Cerebellar nuclear complex (tissue), 1 donor: ENCODE measurements at places on chromosomes 12 and 14.

DNA sequence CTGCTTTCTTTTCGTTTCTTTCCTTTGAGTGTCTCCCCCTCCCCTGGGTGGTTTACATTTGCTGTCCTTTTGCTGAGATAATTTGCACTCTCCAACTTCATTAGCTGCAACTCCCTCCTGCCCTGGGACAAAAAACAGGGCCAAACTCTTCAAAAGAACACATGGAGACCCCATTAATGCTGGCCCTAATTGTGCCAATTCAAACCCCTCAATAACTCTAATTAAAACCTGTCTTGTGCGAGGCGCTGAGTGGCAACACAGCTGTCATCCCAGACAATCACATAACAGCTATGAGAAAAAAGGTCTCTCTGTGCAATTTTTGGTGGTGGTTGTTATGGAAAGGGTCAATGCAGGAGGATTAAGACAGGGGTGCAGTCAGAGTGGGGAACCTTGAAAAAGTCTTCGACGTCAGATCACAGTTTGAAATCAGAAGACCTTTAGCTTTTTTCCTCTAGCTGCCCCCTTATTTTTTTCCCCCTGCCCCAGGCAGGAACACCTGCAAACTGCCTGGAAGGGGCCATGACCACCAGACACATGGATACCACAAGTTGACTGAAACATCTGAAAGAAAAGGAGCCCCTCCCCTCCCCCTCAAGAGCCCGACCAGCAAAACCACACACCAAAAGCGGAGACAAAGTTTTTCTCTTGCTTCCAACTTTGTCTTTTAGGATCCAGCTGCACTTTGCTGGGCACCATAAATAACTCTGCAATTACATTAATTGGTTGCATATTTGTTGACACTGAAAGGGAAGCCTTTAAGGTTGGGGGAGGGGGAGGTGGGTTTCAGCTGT lies 26.5 kb upstream of the SMOC1 start:
- DNase-seq: no peak

DNA sequence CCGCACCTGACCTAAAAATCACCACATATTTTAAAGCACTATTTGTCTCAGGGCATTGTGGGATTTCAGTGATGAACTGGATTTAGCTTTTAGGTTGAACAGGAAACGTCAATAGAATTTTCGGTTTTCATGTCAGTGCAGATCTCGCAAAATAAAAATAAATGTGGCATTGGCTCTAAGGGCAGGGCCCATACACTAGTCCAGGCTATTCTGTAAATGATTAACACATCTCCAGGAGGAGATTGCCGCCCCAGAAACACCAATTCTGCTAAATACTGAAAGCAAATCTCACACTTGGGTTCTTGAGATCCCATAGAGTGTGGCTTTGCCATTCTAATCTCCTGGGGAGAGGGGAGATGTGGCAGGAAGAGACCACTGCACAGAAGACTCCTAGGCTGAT lies 1494.0 kb upstream of the TMEM132C start:
- DNase-seq: no peak

DNA sequence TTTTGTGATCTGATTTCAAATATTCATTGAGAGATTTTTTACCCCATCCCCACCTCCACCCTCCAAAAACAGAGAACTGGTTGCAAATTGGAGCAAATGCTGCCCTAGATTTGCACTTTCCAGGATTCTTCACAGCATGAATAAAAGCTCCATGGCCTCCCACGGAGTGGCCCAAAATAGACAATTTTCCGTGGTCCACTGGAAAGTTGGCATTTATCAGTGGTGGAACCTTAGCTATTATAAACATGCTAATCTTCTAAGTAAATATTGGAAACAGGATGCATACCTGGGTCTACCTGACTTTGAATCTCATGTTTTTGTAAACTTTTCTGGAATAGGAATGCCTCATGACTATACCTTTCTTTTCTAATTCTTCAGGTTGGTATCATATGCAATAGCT lies 123.9 kb downstream of the SLC16A7 start:
- no peak for DNase-seq

DNA sequence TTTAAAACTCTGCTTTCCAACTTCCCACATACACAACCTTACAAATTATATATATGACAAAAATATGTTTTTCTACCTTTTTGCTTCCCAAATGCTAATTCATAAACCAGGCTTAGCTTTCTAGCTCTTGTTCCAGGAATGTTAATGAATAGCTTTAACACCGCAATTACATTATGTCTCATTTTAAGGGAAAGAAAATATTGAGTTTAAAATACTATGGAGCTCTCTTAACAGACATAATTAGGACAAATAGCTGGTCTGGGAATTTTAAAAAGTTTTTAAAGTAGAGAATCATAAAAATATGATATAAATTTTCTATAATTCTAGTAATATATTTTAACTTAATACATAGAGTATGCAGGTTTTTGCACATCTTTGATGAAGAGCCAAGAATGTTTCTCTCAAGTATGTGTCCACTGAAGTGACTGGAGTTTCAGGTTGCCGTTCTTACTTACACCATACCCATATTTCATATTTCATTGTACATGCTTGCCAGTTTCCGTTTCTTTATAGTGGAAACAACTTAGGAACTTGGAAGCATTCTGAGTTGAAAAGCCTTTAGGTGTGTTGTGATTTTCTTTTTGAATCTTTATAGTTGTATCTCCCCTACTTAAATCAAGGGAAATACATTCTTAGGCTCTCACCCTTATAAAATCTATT lies 90.6 kb upstream of the SLCO1C1 start:
- no peak for DNase-seq

GRCh38 chr12:102797528-102797927 lies 119.5 kb downstream of the PAH start:
- no peak for DNase-seq

DNA sequence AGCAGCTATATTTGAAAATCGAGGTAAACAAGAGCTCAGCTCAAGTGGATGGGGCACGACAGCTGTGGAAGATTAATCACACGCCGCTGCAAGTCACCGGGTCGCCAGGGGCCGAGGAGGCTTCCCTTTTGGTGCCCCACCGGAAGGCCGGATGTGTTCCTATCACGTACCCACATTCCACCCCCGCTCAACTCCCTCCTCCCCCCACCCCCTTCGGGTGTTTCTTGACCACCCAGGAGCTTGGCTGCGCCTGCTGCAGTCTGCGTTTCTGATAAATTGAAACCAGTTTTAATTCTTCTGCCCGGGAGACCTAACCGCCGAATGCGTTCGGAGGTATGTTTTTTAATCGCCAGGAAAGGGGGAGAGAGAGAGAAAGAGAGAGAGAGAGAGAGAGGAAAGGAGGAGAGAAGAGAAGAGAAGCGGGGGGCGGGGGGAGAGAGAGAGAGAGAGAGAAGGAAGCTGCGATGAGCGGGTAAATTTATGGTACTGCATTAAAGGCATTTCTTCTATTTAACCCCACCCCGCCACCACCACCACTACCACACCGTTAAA lies 1.8 kb downstream of the SLC8A3 start:
- DNase-seq: no peak

DNA sequence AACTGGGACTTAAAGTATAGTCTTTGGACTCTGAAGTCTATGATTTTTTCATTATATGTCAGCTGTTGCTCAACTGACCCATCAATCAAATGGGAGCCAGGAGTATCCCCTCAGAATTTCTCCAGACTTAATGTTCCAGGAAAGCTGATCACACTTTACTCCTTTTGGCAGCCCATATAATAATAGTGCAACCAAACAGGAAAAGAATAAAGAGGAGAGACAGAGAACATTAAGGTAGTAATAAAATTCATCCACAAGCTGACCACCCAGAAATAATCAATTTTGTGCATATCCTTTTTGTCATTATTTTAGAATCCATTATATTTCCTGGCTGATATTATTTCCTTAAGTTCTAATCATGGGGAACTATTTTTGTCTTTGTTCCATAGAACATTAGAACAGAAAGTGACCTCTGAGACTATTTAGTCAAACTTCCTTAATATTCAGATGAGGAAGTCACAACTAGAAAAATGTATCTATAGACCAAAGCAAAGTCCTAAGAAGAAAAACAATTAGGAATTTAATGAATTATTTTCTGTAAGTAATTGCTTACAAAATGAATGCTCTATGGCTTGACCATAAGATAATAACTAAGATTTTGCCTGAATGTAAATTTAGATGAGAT lies 238.1 kb upstream of the SEL1L start:
- DNase-seq: no peak

DNA sequence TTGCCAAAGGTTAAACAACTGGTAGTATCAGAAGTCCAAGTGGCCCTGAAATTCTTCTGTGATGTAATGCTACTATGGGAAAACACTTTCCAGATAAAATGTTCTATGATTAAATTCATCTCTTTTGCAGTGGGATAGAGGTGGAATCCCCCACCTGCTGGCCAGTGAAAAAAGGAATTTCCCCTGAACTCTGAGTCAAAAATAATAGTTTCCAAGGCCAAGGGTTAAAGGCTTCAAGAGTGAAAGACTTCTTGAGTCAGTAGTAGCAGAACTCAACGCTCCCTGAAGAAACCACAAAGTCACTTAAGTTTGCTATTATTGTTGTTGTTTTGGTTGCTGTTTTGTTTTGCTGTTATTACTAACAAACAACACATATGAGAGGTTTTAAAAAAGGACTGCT lies 330.8 kb downstream of the SOX5 start:
- DNase-seq: no peak

DNA sequence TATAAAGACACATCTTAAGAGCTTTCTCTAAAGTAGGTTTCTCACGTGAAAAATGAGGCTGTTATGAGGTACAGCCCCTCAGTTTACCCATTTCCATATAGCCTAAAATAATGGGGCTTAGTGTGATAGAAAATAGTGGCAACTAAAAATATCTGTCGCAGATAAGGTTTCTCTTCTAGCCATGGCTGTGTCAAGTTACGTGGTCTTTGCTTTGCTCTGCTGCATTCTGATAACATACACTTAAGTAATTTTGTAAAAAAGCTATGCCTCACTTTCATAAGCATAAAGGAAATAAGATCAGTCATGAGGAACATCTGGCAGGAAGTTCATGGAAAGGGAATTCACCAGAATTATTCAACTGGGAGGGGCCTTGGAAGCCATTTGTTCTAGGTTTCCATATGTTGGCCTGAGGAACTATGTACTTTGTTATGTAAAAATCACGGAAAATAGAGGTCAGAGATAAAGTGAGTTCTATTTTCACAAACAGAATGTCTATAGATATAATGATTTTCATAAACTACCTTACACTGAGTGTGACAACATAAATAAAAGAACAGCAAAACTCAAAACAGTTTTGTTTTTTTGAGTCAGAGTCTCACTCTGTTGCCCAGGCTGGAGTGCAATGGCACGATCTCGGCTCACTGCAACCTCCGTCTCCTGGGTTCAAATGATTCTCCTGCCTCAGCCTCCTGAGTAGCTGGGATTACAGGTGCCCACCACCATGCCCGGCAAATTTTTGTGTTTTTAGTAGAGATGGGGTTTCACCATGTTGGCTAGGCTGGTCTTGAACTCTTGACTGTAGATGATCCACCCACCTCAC lies 195.6 kb upstream of the KRR1 start:
- DNase-seq: no peak

GRCh38 chr14:106120101-106120500 lies 593.7 kb downstream of the TMEM121 start:
- no peak for DNase-seq

GRCh38 chr12:14256121-14256520 lies 109.4 kb upstream of the ATF7IP start:
- DNase-seq: no peak

DNA sequence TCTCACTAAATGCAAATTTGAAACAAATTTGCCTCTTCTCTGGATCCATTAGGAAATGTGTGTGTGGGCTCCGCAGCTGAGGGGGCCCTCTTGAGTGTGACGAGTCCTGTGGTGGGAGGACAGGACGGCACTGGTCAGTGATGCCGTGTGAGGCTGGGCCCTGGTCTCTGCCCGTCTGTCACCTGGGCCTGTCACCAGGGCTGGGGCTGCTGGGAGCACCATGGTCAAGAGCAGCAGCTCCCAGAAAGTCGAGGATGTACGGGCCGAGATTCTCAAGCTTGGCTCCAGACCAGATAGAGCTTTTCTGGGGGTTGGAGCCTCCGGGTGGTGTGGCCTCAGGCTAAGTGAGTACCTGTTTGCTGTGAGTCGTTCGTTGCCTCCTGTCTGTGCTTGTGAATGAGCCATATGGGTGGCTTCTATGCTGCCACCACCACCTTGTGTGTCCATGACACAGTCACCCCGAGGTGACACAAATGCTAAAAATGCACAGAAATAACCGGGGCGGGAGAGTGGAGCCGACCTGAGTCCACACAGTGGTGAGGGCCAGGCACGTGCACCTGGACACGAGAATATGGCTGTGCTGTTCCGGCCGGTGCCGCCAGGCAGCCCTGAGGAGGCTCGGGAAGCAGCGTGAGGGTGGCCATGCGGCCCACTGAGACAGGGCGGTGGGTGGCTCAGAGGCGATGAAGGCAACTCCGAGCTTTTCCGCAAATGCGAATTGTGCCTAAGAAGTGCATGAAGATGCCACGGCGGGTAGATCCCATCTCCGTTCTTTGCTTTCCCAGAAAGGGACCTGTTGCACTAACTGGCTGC lies 8.7 kb downstream of the PGAM5 start:
- no peak for DNase-seq

DNA sequence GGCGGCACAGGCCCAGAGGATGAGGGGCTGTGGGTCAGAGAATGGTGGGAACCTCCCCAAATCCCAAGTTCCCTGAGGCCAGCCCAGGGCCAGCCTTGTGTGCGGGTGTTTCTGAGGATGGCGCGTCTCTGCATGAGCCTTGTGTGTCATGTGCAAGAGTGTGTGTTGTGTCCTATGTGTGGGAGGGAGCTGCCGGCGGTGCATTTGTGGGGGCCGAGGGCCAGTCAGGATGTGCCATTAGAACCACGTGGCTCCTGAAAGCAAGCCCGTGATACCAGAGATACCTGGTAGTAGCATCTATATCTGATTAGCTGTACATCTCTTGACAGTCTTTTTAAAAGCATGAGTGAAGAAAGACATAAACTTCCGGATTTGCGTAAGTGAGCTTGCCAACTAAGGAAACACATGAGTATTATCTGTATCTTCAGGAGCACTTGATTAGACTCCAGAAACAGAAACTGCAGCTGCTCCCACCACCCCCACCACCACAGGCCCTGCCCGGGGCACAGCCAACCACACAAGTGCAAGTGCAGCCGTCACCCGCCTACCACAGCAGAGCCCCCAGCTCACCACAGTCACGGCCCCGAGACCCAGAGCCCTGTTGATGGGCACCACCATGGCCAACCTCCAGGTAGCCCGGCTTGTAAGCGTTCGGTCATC lies 19.2 kb downstream of the DDX51 start:
- DNase-seq: no peak

DNA sequence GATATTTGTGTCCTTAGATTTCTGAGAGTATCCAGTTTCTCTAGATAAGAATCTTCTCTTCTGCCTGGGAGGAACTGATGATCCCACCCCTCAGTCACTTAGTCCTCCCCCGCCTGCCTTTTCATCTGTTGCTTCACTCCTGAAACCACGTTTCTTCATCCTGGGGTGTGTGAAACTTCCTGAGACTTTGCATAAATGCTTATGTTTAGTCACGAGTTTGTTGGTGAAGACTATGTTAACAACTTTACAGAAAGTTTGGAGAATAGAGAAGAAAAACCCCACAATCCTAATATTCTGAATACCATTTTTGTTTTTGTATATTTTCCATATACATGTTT lies 33.2 kb downstream of the MARK3 start:
- no peak for DNase-seq

- no peak for DNase-seq
These were observed 659.0 kb upstream of the TBX3 start for GRCh38 chr12:115343008-115343407.
